ENCODE measurements at places on chromosomes 6 and 20. TPM values are rescaled to one million over a fixed set of nuclear protein-coding genes. Genes with fewer than 3 reads are reported as not detected.
A peak's percentile ranks its signal among the peaks of the same experiment; 100 is the strongest.

CST2 gene
- total RNA-seq, result not detected

KCNK5 gene
- 18.6 TPM for total RNA-seq

DNA sequence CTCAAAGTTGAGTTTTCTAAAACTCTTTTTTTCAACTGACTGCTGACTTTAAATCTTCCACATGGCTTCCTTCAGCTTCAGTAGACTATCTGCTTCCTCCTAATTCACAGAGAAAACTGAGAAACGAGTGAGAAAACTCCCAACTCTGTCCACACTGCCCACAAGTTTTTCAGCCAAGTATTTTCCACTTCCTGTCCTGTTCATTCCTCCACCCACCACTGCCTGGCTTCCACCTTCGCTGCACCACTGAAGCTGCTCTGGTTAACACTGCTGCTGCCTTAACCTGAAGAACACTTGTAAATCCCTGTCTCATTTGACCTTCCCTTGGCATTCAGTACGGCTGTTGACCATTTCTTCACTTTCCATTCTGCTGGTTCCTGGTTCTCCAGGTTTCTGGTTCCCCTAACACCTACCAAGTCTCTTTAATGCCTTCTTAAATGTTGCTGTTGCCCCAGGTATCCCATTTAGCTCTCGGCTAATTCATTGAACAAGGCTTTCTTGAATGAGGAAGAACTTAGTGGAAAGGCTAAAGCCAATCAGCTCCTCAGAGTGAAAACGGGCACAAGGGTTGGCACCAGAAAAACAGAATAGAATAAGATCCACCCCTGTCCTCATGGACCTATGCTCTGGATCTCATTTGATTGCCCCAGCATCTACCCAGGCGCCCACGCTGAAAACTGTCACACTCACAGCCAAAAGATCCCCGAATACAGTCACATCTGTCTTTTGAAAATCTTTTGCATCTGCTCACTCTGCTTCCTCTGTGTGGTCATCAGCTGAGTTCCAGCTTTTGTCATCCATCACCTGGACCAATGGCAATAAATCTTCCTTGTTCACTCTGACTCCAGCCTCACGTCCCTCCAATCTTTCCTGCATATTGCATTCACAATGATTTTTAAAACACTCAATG, 104.4 kb upstream of the TAB2 start:
- no peak for DNase-seq

DNA sequence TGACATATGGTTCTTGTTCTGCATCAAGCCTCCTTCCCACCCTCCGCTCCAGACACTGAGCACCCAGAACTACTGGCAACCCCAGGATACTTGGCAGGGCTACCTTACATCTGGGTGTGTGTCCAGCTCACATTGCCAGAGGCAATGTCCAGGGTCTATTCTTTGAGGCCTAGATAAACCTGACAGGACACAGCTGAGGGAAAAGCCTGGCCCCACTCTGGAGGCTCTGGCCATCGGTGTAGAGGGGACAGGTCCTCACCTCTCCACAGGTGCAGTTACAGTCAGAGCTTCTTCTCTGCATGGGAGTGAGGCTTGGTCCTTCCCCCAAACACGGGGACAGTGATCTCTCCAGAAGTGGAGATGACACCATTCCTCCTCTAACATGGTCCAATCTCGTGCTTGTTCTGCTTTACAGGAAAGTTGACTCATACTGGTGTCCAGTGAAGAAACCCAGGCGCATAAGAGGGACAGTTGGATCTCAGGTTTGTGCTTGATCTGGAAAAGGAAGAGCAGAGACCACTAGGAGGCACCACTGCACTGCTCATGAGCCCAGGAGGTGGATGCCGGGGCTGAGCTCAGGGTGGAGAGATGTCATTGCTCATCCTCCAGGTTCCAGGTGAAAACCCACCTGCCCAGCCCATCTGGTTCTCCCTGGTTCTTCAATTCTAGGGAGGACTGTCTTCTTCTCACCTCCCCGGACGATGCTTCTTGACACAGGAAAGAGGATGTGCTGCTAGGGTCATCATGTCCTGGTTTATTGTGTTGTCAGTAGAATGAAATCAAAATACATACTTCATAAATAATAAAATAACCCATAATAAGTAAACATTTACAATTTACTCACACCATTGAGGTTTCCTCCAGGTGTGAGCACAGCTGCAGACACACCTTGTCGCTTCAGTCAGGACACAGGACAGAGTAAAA, 14.7 kb downstream of the HLA-F start:
- DNase-seq, result peak; percentile 26

GRCh38 chr6:20234136-20234535, 21.9 kb upstream of the MBOAT1 start:
- no peak for DNase-seq

DNA sequence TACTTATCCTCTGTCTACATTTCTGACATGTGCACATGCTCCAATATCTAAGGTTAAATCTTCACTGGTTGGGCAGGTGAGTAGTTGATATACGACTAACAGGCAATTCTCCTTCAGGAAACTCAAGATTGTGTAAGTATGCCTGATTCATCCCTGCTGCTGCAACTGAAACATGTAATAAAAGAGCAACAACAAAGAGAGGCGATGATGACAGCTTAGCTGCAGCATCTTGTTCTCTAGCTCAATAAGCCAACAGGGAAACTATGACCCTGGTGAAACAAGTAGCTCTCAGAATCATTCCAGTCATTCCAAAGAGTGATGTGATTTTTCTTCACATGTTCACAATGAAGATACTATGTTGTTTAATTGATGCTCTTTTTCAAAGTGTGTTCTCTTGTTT, 74.4 kb downstream of the ELOVL4 start:
- DNase-seq, result no peak

- no peak for DNase-seq
Measured at GRCh38 chr6:42507195-42507594, 55.5 kb upstream of the TRERF1 start.

GRCh38 chr20:6395695-6396094, 272.9 kb upstream of the FERMT1 start:
- DNase-seq, result no peak

- DNase-seq, result no peak
Measured at GRCh38 chr6:31919624-31920303, 7.8 kb upstream of the C2 start.

DNA sequence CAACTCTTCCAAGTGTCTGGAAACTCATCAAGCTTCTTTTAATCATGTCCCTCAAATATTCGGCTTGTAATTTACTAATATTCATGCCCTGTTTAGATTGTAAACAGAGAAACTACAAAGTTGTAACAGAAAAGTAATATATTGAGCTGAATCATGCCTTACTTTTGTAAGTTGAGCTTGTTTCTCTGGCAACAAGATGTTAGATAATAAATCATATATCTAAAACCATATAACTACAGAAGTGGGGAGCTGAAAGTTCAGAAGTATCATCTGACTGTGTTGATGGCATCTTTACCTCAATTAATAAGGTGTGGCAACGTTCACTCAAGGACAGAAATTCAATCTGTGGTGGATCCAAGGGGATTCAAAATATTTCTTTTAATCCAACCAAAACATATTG, 263.9 kb downstream of the PLCB1 start:
- DNase-seq, result no peak

- DNase-seq, result no peak
Measured at GRCh38 chr6:36116943-36117342, 13.4 kb upstream of the MAPK13 start.

GRCh38 chr20:40343390-40343789, 345.6 kb downstream of the MAFB start:
- no peak for DNase-seq

DNA sequence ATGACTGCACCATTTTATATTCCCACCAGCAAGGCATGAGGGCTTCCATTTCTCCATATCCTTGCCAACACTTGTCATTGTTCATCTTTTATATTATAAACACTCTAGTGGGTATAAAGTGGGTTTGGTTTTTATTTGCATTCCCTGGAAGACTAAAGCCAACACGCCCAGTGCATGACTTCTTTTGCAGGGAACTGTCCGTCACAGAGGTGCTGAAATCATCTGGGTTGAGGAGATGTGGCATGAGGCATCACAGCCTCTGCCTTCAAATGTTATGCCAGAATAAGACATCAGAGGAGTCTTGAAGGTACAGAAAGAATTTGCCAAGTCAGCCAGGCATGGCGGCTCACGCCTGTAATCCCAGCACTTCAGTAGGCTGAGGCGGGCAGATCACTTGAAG, 29.9 kb upstream of the FAM210B start:
- DNase-seq, result no peak

- DNase-seq, result no peak
Measured at GRCh38 chr6:15449011-15449410, 203.1 kb downstream of the JARID2 start.

GRCh38 chr6:129264480-129265045, 381.6 kb downstream of the LAMA2 start:
- DNase-seq, result no peak

GRCh38 chr6:124234801-124235200, 431.1 kb downstream of the NKAIN2 start:
- DNase-seq, result no peak

GRCh38 chr20:25686081-25687067, 10.3 kb downstream of the ZNF337 start:
- DNase-seq, result no peak

DNA sequence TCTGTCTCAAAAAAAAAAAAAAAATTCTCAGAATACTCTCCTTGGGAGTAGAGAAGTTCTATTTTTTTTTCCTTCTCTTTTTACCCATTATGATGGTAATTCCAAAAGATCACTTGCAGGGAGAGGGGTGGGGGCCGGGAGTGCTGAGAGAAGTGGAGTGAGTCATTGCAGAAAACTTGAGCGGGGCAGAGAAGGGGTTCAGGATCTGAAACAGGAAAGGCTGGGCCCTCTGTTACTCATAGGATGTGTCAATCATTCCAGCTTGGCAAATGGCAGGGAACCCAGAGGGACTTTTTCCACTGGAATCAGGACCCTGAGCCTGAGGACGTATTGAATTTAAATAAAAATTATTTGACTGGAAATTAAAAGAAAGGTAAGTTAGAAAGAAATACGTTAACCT, 111.4 kb upstream of the ARMC2 start:
- DNase-seq, result no peak

DNA sequence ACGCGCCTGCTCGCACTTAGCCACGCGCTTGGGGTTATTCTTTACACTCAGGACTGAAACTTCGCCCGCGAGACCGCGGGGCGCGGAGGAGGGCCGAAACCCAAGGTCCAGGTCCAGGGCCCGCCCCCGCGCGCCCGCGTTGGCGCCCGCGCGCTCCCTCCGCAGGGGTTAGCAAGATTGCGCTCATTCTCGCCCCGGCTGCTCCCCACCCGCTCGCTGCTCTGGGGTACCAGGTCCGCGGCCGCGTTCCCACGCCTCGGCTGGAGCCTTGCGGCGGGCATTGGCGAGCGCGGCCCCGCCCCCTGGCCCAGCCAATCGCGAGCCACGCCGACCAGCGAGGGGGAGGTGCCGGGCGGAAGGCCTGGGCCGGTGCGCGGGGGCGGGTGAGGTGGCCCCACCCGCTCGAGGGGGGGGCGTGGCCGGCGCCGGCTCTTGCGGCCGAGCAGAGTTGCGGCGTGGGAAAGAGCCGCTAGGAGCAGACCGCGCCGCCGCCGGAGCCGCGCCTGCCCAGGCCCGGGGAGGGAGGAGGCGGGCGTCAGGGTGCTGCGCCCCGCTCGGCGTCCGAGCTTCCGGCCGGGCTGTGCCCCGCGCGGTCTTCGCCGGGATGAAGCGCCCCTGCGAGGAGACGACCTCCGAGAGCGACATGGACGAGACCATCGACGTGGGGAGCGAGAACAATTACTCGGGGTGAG, at the start of gene HEY2:
TSS of gene HEY2 (plus strand) at position 460 of the 692 bp plus-strand sequence. CDS start at position 605, 145 bp downstream.
- peak; percentile 79 for DNase-seq

DNA sequence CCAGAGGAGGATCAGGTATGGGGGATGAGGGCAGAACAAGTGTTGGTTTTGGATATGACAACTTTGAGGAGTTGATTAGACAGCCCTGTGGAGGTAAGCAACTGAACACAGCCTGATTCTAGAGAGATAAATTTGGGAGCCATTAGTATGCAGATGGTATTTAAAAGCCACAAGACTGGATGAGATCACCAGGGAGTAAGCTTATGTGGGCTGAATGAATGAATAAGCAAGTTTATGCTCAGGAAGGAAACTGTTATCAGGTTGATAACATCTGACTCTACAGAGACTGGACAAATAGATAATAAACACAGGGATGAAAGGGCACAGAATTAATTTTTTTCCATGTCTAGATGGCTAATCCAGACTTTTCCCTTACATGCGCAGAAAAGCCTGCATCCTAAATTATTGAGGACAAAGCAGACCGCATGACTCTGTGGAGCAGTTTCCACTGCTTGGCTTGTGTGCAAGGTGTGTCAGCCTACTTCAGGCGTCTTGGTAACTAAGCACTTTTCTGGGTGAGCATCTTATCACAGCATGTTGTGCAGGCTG, 150.6 kb downstream of the GJA10 start:
- DNase-seq, result no peak

DNA sequence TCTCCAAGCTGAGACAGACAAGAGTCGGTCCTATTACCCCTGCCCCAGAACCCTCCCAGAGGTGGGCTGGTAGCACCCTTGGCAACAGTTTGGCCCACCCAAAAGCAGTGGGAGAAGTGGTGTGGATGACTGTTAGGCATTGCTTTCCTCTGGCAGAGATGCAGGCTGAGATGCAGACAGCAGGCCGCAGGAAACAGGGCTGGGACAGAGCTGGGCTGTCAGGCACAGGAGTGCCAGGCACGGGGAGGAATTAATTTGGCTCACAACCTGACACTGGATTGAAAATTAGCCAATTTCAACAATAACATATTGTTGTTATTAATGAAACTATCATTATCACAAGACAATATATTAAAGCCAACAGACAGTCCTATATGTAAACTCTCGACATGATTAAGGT, 15.7 kb upstream of the SIRT5 start:
- DNase-seq, result no peak

- DNase-seq, result no peak
Measured at GRCh38 chr6:105608711-105609374, 206.0 kb upstream of the PREP start.

DNA sequence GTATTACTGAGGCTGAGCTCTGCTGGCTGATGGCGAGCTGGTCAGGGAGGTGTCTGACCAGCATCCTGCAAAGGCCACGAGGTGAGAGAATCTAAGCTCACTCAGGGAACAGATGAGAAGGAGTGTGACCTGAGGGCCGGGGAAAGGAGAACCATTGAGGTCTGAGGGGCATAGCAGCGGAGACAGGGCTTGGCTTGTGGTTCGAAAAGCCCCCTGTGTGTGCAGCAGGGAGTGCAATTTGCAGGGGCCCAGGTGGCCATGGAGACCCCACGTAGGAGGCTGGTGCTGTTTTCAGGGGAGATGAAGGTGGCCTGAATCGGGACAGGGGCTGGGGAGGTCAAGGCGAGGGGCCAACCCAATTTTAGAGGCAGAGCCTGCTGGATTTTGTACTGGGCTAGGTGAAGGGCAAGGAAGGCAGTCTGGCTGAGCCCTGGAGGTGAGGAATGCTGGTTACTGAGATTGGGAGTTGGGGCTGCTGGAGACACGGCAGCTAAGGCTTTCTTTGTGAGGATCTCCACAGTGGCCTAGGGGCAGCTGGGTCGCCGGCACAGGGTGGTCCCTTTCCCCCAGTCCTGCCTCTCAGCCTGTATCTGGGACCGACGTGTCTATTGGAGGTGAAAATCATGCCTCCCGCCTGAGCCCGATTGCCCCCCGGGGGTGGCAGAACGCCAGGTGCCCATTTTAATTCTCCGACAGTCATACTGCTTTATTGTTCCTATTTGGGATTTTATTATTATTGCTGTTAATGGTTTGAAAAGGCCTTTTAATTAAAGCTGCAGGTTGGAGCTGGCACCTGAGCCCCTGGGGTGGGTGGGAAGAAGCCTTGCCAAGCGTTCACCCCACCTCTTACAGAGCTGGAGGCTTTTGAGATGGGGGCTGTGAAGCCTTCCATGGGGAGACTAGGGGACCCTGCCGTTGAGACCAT, 28.4 kb downstream of the DLGAP4 start:
- DNase-seq, result no peak

- DNase-seq, result no peak
Measured at GRCh38 chr6:27868311-27868710, 43.9 kb downstream of the OR2B2 start.
